ENCODE measurements at places on chromosomes 3 and 15.
A peak's percentile ranks its signal among the peaks of the same experiment; 100 is the strongest.

DNA sequence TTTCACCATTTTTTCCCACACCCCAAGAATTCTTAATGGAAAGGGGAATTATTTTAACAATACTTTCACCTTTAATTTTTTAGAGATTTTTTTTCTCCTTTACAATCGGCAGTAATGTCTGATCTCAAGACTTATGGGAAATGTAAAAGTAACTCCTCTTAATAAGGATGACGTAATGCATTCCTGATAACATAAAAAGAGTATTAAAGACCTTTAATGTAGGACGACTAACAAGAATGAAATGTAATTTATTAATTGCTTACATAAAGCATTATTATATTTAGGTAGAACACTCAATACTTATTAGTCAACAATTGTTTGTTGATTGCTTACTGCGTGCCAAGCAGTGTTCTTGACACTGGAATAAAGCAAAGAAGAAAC lies 416.8 kb upstream of the NAALADL2 start:
- no peak for DNase-seq

DNA sequence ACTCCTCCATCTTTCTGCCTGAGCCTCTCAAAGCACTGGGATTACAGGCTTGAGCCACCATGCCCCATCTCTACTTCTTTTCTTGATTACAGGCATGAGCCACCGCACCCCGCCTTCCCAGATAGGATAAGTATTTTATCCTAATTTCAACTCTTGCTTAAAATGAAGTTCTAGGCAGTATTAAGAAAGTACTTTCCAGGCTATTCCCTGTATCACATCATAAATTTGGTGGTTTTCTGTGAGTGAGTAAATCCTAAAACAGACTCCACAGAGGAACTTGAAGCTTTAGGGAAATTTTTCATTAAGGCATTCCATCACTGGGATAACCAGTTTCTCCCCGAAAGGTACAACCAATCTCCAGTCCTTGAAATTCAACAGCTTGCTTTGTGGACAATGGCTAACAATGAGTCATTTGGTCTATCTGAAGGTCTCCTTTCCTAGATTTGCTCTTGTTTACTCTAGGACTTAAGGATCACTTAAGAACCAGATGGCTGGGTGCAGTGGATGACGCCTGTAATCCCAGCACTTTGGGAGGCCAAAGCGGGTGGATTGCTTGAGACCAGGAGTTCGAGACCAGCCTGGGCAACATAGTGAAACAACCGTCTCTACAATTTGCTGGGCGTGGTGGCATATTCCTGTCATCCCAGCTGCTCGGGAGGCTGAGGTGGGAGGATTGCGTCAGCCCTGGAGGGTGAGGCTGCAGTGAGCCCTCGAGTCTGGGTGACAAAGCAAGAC lies 49.7 kb upstream of the SKIL start:
- no peak for DNase-seq

- no peak for DNase-seq
Measured at GRCh38 chr15:76204109-76204845, 107.0 kb downstream of the ETFA start.

GRCh38 chr3:44802011-44802410 lies 40.4 kb downstream of the KIF15 start:
- no peak for DNase-seq

DNA sequence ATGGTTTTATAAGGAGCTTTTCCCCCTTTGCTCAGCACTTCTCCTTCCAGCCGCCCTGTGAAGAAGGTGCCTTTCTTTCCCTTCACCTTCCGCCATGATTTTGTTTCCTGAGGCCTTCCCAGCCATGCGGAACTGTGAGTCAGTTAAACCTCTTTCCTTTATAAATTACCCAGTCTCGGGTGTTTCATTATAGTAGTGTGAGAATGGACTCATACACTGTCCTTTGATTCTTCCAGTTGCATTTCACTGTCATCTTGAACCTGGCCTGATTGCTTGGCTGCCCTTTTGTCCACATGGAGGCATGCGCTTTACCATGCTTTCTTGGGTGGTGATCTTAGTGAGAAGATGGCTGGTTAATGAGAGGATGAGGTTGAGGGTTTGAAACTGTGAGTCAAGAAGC lies 23.2 kb downstream of the USP13 start:
- DNase-seq: no peak

- DNase-seq: no peak
Measured at GRCh38 chr3:66747261-66747660, 246.4 kb upstream of the LRIG1 start.

- no peak for DNase-seq
Measured at GRCh38 chr3:13822042-13822441, 57.8 kb downstream of the WNT7A start.

- DNase-seq: no peak
Measured at GRCh38 chr3:51385621-51386091, 565 bp downstream of the MANF start.

DNA sequence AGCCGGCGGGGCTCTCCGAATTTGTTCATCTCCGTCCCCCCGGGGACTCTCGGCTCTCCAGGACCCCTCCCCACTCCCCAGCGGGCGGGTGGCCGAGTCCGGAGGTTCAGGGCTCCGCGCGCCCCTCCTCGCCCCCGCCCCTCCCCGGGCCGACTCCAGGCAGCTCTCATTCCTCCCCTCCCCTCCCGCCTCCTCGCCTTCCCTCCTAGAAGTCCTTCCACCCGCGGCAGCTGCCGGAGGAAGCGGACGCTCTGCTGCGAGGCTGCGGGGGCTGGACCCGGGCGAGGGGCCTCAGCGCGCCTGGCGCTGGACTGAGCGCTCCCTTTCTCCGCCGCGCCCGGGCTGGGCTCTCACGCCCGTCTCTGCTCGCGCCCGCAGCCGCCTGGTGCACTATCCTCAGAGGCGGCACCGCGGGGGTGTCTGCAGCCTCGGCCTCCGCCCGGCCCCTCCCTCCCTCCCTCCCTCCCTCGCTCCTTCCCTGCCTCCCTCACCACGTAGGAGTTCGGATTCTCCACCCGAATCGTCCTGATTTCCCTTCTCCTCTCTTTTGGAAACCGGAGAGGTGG lies at the start of gene ROBO2:
ROBO2 (plus strand) TSS at position 494 of the 566 bp plus-strand sequence. CDS start 687 bp downstream, outside the sequence.
- DNase-seq: no peak

- no peak for DNase-seq
Measured at GRCh38 chr3:25424614-25425013, 3.4 kb upstream of the RARB start.

DNA sequence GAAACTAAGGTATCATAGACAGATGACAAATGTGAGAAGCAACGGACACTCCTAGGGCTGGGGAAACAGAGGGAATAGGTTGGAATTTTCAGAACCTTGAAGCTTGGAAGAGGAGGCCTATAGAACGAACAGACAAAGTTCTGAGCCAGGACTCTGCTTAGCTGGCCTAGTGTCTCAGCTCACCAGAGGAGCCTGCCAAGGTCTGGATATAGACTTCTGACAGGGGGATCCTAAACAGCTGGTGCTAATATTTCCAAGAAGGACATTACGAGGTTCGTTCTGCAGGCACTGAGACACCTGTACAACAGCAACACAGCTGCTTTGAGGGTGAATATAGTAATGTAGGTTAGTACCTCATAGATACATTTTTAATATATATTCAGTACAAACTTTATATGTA lies 266.3 kb downstream of the CHL1 start:
- no peak for DNase-seq

- DNase-seq: no peak
Measured at GRCh38 chr3:138856799-138857198, 22.1 kb upstream of the PIK3CB start.

GRCh38 chr15:25331860-25332259 lies 107.0 kb downstream of the UBE3A start:
- DNase-seq: no peak

- peak; percentile 57 for DNase-seq
Measured at GRCh38 chr15:44883199-44883877, 73.1 kb upstream of the TERB2 start.

Measured in activated CD4-positive, alpha-beta T cell treated with anti-CD3 and anti-CD28 coated beads, Interleukin-2, amount 50 U/mL, for 16 hours (primary cell).